CD4-positive, alpha-beta T cell treated with Interleukin-15 for 4 hours (primary cell): ENCODE measurements at places on chromosomes 7 and 10.

- DNase-seq: no peak
These were observed 190.1 kb downstream of the LRRTM3 start for GRCh38 chr10:67115972-67116371.

DNA sequence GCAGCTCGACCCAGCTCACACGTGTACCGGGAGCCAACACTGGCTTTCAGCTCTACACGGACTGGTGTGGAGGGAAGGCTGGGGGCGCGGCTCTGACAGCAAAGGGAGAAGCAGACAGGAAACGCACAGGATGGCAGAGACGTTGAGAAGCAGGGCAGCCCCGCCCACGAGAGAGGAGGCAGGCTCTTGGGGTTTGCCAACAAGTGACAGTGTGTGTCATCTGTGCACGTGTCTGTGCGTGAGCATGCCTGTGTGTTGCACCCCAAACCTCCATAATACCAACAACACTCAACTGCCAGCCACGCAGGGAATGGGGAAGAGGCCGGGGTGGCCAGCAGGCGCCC lies 64.4 kb upstream of the PDGFA start:
- peak; percentile 89 for DNase-seq

- DNase-seq: no peak
These were observed 276.1 kb downstream of the PHTF2 start for GRCh38 chr7:78074713-78075112.

DNA sequence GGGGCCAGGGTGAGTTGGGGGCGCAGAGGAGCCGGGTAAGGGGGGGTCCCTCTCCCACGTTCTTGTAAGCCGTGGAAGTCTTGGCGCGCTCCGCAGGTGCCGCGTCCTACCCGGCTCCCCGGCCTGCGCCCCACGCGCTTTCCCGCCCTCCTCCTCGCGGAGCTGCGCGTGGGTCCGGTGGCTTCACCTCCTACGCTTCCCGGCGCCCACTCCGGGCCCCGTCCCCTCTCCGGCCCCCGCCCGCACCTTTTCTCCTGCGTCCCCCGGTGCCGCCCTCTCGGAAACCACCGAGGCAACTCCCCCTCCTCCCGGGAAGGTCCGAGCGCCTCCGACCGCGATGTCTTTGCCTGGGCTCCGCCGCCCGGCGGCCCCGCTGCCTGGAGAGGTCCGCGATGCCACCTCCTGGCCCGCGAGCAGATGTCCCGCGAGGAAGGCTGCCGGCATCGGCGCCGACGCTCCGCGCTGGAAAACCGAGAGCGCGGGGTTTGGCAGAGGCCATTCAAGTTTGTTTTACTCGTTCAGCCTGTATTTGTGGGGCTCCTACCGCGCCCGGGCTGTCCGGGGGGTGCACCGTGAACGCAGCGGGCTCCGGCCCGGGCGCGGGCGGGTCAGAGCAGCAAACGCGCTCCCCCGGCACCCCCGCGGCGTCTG lies 2.4 kb upstream of the NKX6-2 start:
- no peak for DNase-seq

DNA sequence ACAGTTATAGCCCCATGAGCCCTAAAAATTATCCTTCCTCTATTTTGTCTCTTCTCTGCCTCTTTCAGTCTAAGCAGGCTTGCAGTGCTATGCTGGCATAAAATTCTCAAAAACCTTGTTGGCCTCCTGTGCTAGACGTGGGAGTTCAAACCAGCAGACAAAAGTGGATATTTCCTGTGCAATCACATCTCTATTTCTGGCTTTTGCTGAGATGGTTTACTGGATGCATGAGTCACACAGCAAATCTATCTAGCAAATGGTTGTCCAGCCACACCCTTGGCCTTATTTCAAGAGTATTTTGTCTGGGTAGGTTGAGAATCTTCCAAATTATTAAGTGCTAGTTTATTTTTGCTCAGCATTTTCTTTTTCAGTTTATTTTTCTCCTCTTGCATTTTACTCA lies 370.8 kb downstream of the CDC14C start:
- no peak for DNase-seq

GRCh38 chr10:1737222-1738061 lies at the start of gene ADARB2:
ADARB2 (minus strand) TSS chr10:1737525.
- no peak for DNase-seq

DNA sequence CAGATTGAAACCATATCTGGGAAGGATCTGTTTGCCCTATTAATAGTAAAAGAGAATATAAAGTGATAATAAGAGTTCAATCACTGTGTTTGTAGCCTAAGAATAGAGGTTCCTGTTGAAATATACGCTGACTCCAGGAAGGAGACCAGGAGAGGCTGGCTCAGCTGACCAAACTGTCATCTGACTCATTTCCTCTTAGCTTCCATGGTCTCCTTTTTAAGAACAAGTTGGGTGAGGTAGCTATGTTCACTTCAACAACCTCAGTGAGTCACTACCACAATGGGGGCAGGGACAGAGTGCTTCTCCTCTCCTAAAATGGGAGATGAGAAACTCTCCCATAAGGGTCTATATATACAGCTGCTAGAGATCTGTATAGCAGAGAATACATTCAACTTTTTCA lies 543.3 kb downstream of the CALN1 start:
- DNase-seq: no peak

DNA sequence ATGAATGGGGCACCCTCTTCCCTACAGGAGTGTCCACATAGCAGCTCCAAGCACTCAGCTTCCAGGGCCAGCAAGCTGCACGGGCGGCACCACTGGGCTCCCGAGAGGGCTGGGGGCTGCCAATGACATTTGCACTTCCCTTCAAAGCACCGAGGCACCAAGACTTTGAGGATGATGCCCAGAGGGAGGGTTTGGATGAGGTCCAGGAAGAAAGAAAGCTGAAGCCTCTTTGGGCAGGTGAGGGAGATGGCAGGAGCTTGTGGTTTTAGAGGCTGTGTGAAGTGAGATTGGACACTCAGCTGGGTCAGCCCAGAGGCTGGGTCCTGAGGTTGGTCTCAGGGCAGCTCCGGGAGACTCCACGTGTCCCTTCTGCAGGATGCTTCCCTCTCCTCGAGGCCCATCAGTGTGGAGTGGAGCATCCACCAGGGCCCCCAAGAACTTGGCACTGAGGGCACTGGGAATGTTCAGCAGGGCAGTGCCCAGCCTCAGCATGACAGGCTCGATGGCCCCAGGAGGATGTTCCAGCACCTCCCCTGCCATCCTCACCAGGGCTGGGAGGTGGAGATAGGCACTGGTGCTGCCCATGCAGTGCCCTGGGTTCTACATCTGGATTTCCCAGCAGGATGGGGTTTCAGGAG lies 54.9 kb upstream of the IGFBP3 start:
- no peak for DNase-seq

DNA sequence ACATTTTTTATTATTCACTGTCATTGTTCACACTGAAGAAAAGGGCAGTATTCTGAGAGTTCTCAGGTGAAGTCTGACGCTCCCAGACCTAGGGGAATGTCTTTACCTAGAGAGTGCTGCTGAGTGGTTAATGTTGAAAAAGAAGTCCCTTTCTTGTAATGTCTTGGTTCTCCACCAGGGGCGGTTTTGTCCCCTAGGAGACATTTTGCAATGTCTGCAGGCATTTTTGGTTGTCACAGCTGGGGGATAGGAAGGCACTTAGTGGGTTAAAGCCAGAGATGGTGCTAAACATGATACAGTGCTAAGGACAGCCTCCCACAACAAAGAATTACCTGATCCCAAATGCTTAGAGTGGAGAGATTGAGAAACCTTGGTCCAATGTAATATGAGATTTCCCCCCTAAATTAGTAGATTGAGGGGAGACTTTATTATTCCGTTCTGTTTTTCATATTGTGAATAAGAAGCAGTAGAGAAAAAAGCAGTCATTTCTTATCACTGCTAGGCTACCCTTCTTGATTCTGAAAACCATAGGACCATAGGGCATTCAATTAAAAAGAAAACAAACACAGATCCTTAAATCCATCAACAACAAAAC lies 13.1 kb downstream of the UMAD1 start:
- peak; percentile 41 for DNase-seq

DNA sequence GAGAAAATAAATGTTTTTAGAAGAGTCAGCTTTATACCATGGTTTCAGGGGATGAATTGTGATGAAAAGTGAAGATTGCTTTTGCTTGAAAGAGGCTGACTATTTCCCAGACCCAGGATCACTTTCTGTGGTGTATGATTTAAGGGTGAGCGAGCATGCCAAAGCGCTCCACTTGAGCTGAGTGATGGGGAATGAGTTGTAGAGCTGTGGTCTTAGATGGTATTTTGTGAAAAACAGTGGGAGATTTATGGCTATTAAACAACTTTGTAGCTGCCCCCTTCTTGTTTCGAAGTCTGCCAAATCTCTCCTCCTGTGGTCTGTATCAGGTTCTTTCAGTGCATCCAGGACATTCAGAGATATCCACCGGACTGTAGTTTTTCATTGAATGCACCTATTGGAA lies 888.2 kb downstream of the LRMDA start:
- no peak for DNase-seq

- no peak for DNase-seq
These were observed 43.3 kb upstream of the MTURN start for GRCh38 chr7:30091491-30091912.

- DNase-seq: peak; percentile 76
These were observed 26.4 kb upstream of the KLF6 start for GRCh38 chr10:3811291-3811870.

DNA sequence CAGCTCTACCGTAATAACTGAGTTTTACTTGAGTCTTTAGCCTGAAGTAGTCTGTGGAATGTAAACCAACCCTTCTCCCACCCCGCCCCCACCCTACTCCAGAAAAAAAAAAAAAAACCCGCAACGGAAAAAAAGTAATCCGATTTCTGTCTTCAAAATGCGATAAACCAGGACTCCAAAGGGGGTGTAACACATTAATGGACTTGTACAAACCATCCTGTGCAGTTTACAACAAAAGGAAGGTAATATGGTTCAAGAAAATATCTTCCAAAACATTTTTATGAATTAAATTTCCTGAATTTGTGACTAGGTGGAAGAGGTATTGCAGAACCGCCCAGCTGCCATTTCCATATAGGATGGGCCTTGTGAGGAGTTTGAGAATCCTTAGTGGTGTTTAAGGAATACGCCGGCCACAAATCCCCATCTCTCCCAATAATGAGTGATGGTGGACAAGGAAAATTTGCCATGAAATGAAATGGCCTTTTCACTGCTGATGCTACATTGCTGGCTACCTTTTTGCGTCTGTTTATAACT lies 10.6 kb downstream of the SKIDA1 start:
- DNase-seq: no peak

DNA sequence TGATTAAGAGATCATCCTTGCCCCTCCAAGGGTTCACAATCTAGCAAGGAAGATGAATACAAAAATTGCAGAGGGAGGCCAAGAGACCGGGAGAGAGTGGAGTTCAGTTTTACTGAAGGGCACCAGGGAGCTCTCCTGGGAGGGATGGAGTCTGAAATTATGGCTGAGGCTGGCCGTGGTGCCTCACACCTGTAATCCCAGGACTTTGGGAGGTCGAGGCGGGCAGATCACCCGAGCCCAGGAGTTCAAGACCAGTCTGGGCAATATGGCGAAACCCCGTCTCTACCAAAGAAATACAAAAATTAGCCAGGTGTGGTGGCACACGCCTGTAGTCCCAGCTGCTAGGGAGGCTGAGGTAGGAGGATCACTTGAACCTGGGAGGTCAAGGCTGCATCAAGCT lies 51.4 kb upstream of the MXI1 start:
- DNase-seq: no peak

GRCh38 chr7:35032166-35032565 lies 5.1 kb downstream of the DPY19L1 start:
- DNase-seq: no peak

GRCh38 chr7:54846273-54846672 lies 87.3 kb upstream of the SEC61G start:
- no peak for DNase-seq

DNA sequence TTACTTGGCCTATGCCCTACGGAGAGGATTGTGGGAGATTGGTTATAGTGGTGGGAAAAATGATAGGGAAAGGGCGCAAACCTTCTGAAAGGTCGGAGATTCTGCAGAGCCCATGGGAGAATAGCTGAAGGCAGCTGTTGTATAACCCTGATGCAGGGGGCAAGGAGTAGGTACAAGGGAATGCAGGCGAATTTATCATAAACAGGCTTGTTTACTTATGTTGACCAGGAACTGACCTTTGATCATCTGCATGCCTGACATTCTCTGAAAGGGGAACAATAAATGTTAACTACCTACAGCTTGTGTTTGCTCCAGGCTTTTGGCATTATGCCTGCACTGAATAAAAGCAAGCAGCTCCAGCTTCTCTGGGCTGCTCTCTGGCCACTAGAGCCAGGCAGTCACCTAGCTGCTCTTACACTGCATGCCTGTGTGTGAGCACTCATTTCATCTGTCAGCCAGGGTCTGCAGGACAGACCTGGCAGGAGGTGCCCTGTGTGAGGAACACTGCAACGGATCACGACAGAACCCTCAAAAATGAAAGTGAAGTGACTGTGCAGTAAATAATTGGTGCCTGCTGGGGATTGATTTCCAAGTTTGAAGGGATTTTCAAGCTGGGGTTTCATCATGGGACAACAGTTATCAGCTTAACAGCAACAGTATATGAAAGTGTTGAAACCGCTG lies 31.1 kb upstream of the ABCA13 start:
- DNase-seq: no peak

DNA sequence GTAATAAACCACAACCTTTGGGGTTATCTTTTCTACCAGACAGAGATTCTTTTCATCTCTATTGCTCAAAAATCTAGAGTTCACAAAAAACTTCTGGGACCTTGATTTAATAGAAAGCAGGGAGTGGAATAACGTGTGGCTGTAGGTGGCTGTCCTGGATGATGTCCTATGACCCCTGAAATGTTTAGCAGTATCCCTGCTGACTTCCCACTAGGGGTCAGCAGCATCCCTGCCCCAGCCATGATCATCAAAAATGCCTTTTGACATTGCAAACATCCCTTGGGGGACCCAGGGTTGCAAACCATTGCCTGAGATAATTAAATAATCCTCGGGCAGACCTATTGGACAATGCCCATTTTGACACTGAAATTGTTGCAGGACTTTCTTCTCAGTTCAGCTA lies 177.1 kb downstream of the USP6NL start:
- no peak for DNase-seq

DNA sequence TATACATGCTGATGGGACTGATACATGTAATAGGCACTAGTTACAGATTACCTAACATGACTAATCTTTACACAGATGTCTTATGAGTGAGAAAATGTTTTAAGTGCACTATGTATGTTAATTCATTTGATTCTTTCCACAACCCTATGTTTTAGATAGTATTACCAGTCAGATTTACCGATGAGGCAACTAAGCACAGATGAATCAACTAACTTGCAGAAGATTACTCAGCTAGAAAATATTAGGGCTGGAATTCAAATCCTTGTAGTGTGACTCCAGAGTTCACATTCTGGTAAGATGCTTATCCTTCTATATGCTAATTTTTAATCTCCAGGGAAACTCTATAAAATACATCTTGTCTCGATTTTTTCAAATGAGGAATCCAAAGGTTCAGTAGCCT lies 964.9 kb downstream of the REEP3 start:
- DNase-seq: no peak

- DNase-seq: no peak
These were observed 162.1 kb downstream of the JAZF1 start for GRCh38 chr7:28018446-28018845.
